ENCODE measurements at places on chromosomes 11 and 22.

DNA sequence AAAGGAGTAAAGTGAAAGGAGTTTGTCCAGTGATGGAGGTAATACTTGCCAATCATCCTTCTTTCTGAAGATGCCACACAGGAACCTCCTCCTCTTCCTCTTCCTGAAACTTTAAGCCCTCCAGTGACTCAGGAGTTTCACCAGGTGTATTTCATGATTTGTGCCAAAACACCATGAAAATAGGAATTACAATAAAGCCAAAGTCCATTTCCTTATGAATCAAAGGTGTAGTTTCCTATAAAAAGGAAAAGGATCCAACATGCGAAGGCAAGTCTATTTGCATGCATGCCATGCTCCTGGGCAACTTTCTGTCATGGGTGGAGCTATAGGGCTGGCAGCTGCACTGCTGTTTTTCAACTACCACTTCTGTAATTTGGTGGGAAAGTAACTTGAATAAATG lies 9.8 kb upstream of the POU2AF1 start:
- DNase-seq, result no peak

DNA sequence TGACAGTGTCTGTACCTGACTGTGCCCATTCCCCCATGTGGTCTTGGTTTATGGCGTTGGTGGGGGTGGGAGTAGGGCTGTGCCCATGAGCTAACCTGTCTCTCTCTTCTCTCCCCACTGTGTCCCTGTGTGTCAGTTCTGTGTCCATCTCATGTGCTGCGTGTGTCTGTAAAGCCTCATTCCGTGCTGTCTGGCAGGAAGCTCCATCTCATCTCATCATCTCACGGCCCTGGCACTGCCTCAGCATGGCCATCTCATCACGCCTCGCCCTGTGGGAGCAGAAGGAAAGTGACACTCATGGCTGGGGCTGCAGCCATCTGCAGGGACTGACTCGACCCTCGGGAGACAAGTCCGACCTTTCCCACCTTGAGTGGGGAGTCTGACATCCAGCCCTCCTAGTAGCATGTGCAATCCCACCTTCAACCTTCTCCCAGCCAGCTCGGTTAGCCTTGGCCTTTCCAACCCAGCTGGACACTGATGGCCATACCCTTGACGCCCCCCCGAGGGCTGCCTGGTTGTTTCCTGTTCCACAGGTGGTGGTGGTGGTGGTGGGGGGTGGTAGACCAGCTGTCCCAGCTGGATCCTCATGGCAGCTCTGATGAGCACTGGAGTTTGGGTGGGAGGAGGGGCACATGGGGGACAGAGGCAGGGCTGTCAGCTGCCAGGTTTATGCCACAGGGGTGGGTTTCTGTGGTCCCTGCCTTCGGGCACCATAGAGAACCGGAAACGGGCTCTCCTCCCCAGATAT lies 19.0 kb downstream of the MYO18B start:
- DNase-seq, result no peak

GRCh38 chr11:59918480-59918879 lies 19.8 kb upstream of the OOSP1 start:
- DNase-seq, result no peak

GRCh38 chr11:128629516-128630106 lies 42.3 kb upstream of the ETS1 start:
- no peak for DNase-seq

- no peak for DNase-seq
Observed at GRCh38 chr11:17744151-17744940, 9.8 kb downstream of the KCNC1 start.

GRCh38 chr11:26801601-26802000 lies 79.7 kb upstream of the SLC5A12 start:
- DNase-seq, result peak; percentile 44

DNA sequence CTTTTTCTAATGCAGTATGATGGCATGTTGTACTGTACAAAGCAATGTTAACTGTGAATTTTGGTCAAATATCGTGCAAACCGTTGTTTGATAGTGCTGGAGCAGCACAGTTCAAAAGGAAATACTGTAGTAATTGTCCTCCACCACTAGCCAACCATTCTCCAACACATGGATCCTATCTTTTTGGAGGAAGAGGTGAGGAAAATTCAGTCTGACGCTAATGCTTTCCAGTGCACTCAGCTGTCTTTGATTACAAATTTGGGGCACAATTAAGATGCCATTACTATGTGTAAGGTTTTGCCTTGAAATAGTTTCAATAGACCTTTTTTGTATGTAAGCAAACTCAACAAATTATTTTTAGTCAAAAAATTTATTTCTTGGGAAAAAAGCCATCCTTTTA lies 240.5 kb upstream of the CCDC179 start:
- peak; percentile 58 for DNase-seq

GRCh38 chr22:21568347-21569075 lies 997 bp downstream of the UBE2L3 start:
- no peak for DNase-seq

DNA sequence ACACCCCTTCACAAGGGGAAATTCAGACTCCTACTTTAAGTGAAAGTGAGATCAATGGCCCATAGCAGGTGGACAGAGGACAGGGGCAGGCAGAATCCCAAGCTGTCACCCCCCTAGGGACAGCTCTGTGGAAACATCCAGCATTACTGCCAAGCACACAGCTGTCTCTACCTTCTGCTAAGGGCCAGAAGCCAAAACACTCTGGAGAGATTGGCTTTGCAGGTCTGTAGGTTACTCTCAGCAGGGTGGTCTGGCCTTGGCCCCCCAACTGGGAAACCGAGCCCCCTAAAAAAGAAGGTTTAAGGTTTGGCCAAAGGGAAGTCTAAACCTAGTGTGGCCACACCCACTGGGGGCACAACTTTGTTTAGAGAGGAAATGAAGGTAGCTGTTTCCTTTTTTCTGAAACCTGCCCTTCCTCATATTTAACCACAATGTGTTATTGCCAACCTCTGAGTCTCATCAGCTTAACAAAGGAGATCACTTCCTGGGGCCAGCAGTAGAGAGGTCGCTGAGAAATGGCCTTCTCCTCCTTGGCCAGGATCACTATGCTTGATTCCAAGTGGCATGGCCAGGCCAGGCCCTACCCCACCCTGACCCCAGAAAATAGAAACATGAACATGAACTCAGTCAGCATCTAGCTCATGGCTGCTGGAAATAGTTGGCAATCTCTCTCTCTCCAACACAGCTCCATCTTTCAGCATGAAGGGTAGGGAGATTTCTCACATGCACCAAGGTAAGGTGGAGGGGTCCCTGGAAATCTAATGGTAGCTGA lies 25.9 kb upstream of the SCARF2 start:
- no peak for DNase-seq

DNA sequence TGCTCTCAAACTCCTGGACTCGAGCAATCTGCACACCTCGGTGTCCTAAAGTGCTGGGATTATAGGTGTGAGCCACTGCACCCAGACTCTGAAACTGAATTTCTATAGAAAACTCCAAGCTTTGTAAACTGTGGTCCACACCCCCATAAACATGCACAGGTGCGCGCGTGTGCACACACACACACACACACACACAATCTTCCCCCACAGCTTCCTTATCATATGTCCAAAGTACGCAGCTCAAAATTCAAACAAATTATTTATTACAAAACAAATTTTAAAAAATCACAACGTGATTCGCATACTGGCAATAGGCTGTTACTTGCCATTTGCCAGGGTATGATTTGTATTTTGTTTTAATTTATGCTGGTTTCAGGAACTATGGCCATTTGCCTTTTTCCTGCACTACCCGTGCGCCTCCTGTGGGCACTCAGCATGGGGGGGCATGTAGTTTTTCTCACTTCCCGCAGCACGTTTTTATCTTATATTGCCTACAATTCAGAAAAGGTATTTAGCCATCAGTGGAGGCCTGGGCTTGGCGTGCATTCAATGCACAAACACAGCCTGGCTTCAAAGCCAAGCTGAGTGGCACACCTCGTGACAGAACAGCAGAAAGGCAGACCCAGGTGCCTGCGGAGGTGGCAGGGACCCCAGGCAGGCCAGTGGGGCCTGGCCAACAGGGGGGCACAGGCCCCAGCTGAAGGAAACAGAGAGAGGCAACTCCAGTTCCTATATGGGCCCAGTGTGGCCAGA lies 10.8 kb upstream of the SNX32 start:
- DNase-seq, result no peak

DNA sequence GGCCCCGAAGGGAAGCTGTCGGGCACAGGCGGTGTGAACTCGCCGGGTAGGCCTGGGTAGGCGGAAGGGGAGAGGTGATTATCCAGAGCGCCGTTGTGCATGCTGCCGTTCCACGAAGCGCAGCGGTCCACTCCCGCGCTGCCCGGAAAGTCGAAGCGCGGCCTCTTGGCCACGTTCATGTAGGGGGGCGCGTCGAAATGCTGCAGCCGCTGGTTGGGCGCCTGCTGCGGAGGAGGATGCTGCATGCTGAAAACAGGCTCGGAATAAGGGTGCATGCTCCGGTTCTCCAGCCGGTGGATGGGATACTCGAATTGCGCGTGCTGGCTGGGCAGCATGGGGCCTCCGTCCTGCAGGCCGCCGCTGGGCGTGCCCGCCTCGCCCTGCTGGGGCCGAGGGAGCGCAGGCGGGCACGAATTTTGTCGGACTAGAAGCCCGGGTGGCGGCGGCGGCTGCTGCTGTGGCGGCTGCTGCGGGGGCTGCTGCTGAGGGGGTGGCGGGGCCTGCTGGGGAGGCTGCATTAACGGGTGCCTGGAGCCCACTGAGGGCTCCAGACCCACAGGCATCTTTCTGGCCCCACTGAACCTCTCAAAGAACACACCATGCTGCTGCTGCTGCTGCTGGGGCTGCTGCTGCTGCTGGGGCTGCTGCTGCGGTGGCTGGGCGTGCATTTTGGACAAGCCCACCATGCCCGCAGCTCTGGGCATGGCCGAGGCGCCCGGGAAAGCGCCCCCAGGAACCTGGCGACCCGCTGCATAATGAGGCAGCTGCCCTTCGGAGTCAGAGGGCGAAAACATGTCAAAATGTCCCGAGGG lies 2.3 kb downstream of the MN1 start:
- DNase-seq, result no peak

DNA sequence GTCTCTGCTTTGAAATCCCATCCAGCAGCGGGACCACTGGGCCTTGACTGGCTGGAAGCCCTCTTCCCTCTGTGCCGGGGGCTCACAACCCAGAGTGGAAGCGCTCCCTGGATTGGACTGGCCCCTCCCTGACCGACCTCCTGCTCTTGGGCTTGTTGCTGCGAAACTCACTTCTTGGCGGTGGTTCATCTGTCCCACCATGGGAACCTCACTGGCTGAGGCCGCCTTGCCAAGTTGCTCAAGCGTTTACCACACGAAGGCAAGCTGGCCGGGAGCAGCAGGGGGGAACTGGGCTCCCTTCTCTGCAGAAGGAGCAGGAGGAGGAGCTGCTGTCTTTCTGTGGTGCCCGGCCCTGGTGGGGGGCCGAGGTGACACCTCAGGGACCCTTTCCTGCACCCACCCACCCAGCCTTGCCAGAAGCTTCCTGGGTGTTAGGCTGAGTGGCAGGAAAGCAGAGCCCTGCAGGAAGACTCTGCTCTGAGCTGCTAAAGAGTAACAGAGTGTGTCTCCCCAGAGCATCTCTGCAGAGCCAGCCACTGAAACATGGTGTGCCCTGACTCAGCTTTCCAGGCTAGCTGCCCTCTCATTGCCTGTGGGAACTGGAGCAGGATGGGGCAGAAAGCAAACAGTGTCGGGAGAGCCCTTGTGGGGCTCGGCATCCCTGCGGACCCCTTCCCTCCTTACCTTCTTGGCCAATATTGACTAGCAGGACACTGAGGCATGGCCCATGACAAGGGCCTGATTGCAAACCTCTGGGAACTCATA lies 88.5 kb upstream of the ALX4 start:
- DNase-seq, result no peak

GRCh38 chr22:32684822-32685187 lies 116.7 kb upstream of the TIMP3 start:
- no peak for DNase-seq

DNA sequence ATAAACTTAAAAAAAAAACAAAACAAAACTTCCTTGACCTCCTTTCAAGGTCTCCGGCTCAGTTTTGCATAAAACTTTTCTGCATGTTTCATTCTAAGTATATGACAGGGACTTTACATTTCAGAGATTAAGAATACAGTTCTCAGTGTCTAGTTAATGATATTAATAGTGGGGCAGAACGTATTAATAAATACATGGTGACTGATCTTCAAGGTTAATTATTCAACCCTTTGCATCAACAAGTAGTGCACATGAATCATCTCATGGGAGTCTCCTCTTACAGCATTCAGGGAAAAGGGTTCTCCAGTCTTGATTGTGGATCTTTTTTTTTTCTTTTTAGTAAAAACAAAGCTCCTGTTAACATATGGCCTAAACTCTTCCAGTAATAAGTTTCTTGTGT lies 146.8 kb downstream of the KIRREL3 start:
- DNase-seq, result no peak

- no peak for DNase-seq
Observed at GRCh38 chr22:22372086-22372485, 127.5 kb downstream of the VPREB1 start.

DNA sequence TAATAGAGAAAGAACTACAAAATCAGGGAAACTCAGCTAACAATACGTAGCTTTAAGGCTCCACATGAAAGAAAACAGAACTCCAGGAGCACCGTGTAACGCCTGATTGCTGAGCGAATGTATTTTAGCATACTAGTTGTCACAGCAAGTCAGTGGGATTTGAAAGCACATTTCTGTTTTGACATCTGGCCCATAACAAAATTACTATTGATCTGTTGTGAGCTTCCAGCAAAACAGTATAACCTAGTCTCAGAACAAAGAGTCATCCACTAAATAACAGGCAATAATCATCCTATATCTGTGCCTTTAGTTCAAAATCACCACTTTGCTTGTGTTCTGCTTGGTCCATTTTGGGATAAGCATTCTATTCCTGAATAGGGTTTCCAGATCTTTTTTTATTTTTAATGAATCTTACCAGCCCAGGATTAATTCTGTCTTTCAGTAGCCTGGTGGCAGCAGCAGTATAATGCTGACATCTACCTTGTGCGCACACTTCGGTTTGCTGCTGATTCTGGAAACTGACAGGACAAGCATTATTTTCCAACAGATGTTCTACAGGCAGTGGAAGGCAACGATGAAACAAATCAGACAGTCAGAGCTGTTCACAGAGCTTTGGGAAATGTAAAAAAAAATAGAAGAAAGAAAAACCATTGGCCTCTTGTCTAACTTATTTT lies 66.2 kb downstream of the CADM1 start:
- DNase-seq, result no peak

DNA sequence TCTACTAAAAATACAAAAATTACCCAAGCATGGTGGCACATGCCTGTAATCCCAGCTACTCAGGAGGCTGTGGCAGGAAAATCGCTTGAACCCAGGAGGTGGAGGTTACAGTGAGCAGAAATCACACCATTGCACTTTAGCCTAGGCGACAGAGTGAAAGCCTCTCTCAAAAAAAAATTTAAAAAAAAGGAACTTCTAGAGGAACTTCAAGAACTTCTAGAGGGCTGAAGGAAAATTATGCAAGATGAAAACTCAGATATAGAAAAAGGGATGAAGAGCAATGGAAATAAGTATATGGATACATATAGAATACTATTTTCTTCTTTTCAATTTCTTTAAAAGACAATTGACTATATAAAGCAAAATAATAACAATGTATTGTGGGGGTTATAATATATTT lies 51.2 kb upstream of the PRR5 start:
- DNase-seq, result no peak

GRCh38 chr11:56890584-56891305 lies 98.0 kb upstream of the OR5AK2 start:
- no peak for DNase-seq

- no peak for DNase-seq
Observed at GRCh38 chr11:109133159-109133558, 288.8 kb upstream of the C11orf87 start.

GRCh38 chr11:133029107-133029506 lies 503.2 kb downstream of the OPCML start:
- DNase-seq, result no peak

All from fibroblast of skin of left biceps (primary cell).